ENCODE measurements at places on chromosomes 1 and 21.

GRCh38 chr1:220691053-220691684, 1.0 kb downstream of the C1orf115 start:
- DNase-seq, result no peak

- no peak for DNase-seq
Measured at GRCh38 chr1:245552331-245552730, 397.5 kb downstream of the KIF26B start.

DNA sequence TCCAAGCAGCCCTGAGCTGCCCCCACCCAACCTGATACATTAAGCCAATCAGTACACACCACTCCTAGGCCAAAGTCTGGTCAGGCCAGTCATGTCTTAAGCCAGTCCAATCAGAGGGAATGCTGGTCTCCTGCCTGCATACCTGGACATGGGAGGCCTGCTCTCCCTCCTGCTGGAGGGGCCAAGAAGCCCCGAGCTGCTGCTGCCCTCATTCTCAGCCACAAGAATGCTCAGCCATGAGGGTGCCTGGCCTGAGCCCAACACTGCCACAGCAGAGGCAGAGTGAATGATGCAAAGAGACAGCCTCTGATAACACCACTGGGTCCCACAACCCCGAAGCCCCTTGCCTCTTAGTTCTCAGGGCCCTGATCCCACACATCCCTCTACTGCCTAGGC, 23.0 kb downstream of the CHD5 start:
- DNase-seq, result no peak

- DNase-seq, result no peak
Measured at GRCh38 chr1:1841575-1841995, 49.3 kb downstream of the GNB1 start.

DNA sequence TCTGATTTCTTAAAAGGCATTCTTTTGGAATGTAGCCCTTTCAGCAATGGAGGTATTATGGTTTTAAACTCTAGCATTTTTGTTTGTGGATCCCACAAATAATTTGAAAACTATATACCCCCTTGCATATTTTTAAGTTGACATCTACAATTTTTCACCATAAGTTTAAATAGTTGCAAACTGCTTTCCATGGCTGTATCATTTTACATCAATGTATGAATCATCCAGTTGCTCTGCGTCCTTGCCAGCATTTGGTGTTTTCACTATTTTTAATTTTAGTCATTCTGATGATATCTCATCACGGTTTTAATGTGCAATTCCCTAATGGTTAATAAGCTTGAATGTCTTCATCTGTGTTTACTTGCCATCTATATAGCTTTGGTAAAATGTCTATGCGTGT, 20.7 kb downstream of the DIPK1A start:
- DNase-seq, result peak; percentile 28

DNA sequence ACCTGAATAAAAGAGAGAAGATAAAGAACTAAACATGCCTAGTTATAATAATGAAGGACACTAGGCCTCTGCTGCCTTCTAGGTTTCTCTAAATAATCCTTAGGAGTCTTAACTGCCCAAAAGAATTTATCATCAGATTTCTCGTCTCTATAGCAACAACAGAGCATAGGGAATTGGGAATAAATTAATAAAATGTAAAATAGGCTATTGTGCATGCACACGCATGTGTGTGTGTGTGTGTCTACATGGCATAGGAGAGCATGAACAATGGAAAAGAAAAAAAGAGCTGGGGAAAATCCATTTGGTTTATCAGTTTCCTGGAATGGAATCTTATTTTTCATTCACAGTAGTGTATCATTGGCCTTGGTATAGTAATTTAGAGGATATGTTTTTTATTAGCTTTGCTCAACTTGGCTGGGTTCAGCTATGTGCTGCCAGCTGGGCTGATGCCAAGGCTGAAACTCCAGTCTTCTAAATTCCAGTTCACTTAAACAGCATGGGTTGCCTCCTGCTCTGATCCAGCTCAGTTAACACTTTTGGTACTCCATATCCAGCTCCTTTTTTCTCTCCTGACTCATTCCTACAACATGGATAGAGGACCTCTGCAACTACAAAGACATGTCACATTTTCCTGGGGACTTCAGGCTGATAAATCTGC, 80.6 kb upstream of the SLFNL1 start:
- peak; percentile 71 for DNase-seq
